IgD-negative memory B cell (primary cell): ENCODE measurements at places on chromosomes 6 and 20. TPM values are rescaled to one million over a fixed set of nuclear protein-coding genes. Genes with fewer than 3 reads are reported as not detected.

NFKBIL1 gene
- 11.5 TPM for polyA plus RNA-seq

MAP7 gene
- polyA plus RNA-seq = 4.0 TPM

SSTR4 gene
- polyA plus RNA-seq = not detected

ETV7 gene
- 5.1 TPM for polyA plus RNA-seq

EPB41L1 gene
- 0.83 TPM for polyA plus RNA-seq

BPI gene
- not detected for polyA plus RNA-seq

SAMD5 gene
- polyA plus RNA-seq = not detected

TOX2 gene
- polyA plus RNA-seq = 0.73 TPM

L3MBTL3 gene
- 13.5 TPM for polyA plus RNA-seq

NR2E1 gene
- not detected for polyA plus RNA-seq

HRH3 gene
- polyA plus RNA-seq = not detected

ZNF831 gene
- polyA plus RNA-seq = 1.2 TPM

BPIFB4 gene
- not detected for polyA plus RNA-seq

HLA-DQA2 gene
- polyA plus RNA-seq = 167 TPM

MDFI gene
- not detected for polyA plus RNA-seq

VPS16 gene
- 22.4 TPM for polyA plus RNA-seq

ZGPAT gene
- polyA plus RNA-seq = 59.4 TPM
